ENCODE measurements at places on chromosomes 1 and 21. TPM values are rescaled to one million over a fixed set of nuclear protein-coding genes. Genes with fewer than 3 reads are reported as not detected.

NMNAT2 gene
- 11.3 TPM for total RNA-seq

PEAR1 gene
- 13.6 TPM for total RNA-seq

ZMYND12 gene
- 0.30 TPM for total RNA-seq

B4GALT2 gene
- total RNA-seq = 78.9 TPM

OSCP1 gene
- 10.4 TPM for total RNA-seq

CRNN gene
- total RNA-seq = not detected

FAM151A gene
- total RNA-seq = not detected

ORC1 gene
- 3.2 TPM for total RNA-seq

CFAP74 gene
- not detected for total RNA-seq

TNN gene
- 0.05 TPM for total RNA-seq

TMEM200B gene
- 5.6 TPM for total RNA-seq

Data from smooth muscle cell of the umbilical artery (primary cell).